Activated CD4-positive, alpha-beta T cell treated with anti-CD3 and anti-CD28 coated beads, Interleukin-2, amount 50 U/mL, for 16 hours (primary cell): ENCODE measurements at places on chromosomes 6 and 20.

DNA sequence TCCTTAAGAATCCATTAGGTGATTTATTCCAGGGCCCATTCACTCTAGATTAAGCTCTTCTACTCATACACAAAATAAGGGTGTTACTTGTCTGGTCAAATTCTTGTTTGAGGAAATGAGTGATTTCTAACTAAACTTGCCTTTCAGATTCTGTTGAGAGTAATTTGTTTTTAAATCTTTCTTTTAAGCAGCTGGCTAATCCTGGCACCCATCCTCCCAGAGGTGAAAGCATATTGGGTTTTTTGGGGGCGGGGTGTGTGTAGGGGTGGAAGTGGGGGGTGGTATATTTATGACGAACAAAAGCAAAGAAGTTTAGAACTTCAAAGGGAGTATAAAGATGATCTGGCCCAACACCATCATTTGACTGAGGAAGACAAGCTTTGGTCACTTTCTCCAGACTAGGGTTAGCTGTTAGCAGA, 94.7 kb downstream of the RTN4IP1 start:
- DNase-seq = peak; percentile 78

GRCh38 chr6:63418741-63419140, 99.0 kb upstream of the LGSN start:
- no peak for DNase-seq

- no peak for DNase-seq
These were observed 235.1 kb upstream of the ZNF217 start for GRCh38 chr20:53828682-53829254.

GRCh38 chr20:8126181-8126580, 5.9 kb upstream of the PLCB1 start:
- no peak for DNase-seq

- no peak for DNase-seq
These were observed 37.2 kb upstream of the HACE1 start for GRCh38 chr6:104896914-104897313.

GRCh38 chr6:26017632-26017966, 55.0 kb downstream of the TRIM38 start:
- peak; percentile 89 for DNase-seq

GRCh38 chr20:1313236-1313964, 15.5 kb downstream of the SDCBP2 start:
- DNase-seq = peak; percentile 56

- DNase-seq = no peak
These were observed 36.2 kb upstream of the HCRTR2 start for GRCh38 chr6:55137929-55138693.

- DNase-seq = no peak
These were observed 8.8 kb downstream of the MDFI start for GRCh38 chr6:41647061-41647511.

- DNase-seq = peak; percentile 92
These were observed 18.6 kb downstream of the FARS2 start for GRCh38 chr6:5279891-5280338.

DNA sequence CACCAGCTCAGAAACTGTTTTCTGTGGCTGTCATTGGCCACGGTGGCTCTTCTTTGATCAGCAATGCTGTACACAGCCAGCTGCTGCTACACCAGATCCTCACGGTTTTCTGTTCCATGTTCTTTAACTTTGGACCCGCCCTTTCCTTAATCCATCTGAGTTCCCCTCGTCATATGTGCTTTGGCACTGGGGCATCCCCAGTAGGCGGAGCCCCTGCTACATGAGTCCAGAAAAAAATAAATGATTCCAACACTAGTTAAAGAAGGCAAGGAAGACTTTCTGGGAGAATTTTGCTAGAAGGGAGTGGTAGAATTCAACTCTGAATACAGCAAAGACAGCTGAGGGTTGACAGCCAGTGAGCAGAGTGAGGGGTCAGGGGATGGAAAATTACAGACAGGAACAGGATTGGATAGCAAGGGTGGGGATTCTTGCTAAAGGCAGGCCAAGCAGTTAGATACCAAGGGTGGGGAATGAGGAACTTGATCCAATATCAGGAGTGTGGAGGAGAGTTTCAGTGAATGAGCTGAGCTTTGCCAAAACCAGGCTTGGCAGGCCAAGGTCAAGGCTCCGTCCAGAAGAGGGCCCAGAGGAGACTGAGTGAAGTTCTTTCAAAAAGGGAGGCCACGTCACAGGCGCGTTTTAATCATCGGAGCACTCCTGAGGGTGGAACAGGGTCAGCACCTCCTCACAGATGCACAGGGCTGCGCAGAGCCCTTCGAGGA, 391.8 kb downstream of the CDH4 start:
- DNase-seq = no peak

GRCh38 chr20:62631336-62632308, 10.7 kb upstream of the SLCO4A1 start:
- no peak for DNase-seq

DNA sequence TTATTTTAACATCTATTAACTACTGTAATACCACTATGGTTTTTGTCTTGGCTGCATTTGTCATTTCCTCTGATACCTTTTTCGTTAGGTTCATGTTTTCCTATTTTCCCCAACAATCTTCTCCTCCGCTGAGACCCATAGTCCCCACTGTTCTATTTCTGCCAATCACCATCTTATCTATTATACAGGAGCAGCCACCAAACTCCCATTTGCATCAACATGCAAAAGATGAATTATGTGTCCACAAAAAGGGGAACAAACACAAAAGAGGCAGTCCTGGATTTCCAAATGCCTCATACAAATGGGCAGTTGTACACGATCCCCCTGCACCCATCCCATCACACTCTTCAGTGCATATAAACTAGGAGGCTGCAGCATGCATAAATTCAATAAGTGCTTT, 121.7 kb upstream of the MYLIP start:
- no peak for DNase-seq

DNA sequence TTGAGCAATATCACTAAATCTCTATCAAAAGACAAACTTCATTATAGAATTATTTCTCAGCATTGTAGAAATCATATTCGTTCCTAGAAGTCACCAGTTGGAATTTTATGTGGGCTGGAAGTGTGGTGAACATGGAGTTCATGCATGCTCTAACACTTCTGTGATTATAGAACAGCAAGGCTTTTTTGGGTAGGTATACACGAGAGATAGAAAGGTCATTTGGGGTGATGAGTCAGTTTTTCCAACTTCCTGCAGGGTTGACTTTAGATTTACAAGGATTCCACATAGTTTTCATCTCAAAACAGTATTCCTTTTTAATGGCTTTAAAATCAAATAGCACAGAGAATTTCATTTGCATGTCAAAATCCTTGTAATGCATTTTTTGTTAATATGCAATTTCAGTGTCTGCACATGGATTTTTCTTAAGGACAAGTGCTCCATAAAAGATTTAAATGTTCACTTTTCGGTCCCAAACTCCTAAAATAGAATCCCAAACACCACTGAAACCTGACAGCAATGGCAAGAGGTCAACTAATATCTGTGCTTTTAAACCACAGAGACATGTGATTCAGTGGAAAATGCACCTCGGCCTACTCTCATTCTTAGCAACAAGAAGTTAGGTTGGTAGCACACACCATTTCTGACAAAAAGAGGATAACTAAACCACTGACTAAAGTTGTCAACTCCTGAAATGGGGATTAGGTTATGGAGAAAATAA, 211.0 kb downstream of the MOXD1 start:
- no peak for DNase-seq

- DNase-seq = no peak
These were observed 582.9 kb upstream of the CDH4 start for GRCh38 chr20:60669211-60669610.

GRCh38 chr20:23920408-23921325, 41.1 kb upstream of the CST5 start:
- DNase-seq = no peak

DNA sequence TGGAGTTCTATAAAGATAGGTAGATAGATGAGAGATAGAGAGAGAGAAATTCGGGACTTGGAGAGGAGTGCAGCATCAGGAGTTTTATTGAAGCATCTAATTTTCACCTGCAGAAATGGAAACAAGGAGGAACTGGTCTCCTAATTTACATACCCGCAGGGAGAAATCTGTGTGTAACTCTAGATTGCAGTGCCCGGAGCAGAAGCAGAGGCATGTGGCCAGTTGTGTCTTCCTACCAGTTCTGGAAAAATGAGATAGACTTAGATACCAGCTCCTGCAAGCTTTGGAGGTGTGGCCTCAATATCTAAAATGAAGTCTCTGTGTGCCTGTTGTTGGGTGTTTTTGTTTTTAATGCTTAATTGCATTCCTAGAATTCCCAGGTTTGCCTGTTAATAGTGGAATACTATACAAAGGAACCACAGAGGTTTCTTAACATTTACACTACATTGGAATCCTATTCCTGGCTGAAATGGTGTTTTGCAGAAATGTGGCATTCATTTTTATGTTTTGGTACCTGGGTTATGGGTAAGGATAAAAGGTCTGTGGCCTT, 57.4 kb downstream of the DTD1 start:
- no peak for DNase-seq

GRCh38 chr6:56706981-56707726, 64.5 kb upstream of the DST start:
- no peak for DNase-seq

GRCh38 chr6:56852260-56853010, 102.5 kb upstream of the BEND6 start:
- no peak for DNase-seq

- DNase-seq = no peak
These were observed 139.6 kb downstream of the ZMYND8 start for GRCh38 chr20:47216819-47217410.

DNA sequence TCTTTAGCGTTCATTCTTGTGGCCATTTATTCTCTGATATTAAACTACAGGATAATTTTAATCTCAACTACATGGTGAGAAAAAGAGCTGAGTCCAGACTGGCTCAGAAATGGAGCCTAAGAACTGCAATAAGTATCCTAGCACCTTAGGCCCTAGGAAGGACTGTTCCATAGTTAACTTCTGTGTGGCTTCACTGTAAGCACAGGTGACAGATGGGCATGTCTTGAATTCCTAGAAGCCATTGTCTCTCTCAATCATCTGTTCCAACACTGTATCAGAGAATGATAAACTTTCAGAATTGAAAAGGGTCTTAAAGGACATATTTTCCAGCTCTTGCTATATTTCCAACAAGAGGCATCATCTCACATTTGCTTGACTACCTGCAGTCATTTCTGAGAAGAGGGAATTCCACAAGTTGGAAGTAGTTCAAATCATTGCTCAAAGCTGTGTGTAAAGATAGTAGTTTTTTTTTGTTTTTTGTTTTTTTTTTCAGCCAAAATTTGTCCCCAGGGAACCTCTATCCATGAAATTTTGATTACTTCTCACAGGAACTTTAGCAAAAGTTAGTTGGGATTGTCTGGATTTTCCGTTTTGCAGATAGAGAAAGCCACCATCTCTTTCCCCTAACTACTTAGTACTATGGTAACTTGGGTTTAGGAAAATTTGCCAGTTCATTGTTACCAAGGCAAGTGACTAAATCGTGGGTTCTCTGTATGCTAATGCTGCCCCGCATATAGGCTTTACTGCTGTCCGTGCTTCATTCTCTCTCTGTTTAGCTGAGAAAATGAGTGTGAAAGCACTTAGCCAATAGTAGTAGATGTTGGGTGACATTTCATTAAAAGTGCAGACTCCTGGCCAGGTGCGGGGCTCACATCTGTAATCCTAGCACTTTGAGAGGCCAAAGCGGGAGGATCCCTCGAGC, 47.2 kb downstream of the KCNS1 start:
- DNase-seq = no peak

- DNase-seq = peak; percentile 35
These were observed 10.6 kb downstream of the RPS10 start for GRCh38 chr6:34414999-34415858.

DNA sequence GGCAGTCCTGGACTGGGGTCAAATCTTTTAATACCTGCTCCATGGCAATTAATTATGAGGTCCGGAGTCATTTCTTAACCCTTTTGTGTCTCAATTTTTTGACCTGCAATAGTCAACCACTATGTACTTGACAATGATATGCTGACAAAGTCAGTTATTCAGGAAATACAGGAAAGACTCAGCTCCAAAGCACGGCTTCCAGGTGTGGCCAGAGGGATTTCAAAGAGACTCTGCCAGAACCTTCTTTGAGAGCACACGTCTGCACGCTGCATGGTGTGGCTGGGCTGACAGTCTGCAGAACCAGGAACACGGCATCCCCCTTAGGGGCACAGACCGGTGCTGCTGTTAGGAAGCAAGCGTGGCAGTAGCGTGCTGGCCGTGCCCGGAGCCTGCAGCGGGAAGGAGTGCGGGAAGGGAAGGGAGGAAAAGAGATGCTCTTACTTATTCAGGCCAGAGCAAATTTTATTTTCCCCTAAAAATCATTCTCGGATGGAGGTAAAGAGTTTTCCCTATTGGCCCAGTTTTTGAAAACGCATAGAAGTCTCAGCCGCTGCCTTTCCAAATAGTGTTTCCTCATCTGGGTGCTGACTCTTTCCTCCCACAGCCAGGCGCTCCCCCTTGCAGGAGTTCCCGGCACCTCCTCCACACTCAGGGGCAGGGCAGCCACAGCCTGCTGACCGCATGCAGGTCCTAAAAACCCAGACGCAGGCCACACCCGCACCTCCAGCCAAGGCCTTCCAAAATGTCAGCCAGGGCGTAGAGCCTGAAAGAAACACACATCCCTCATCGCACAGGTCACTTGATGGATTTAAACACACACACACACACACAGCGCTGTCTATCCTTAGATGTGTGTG, 187.4 kb upstream of the SNX9 start:
- DNase-seq = no peak

GRCh38 chr6:49856282-49856681, 10.1 kb downstream of the CRISP1 start:
- no peak for DNase-seq

GRCh38 chr6:85186546-85187175, 263.2 kb upstream of the NT5E start:
- no peak for DNase-seq

- DNase-seq = no peak
These were observed 121.0 kb upstream of the GJE1 start for GRCh38 chr6:142011775-142012174.

- DNase-seq = peak; percentile 67
These were observed 45.6 kb downstream of the BLTP3A start for GRCh38 chr6:34837528-34837927.

- DNase-seq = no peak
These were observed 145.5 kb upstream of the TOP1 start for GRCh38 chr20:40883097-40883496.

DNA sequence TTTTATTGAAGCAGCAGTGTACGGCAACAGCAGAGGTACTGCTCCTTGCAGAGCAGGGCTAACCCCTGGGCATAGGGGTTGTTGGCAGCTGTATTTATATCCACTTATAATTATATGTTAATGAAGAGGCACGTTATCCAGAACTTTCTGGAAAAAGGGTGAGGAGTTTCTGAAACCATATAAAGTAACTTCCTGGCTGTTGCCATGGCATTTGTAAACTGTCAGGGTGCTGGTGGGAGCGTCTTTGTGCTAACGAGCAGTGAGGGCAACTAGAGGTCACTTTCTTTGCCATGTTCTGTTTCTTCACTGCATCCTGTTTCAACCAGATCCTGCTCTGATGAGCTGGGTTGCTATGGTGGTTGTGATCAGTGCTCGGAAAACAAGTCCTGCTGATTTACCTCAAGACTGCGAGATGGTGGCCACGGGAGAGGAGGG, 11.1 kb upstream of the ARFGEF2 start:
- DNase-seq = no peak

GRCh38 chr20:39263076-39263475, 300.9 kb downstream of the DHX35 start:
- DNase-seq = no peak

DNA sequence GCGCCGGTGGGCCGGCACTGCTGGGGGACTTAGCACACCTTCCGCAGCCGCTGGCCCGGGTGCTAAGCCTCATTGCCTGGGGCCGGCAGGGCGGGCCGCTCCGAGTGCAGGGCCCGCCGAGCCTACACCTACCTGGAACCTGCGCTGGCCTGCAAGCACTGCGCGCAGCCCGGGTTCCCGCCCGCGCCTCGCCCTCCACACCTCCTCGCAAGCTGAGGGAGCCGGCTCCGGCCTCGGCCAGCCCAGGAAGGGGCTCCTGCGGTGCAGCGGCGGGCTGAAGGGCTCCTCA, 10.7 kb upstream of the MPC1 start:
- no peak for DNase-seq
